ENCODE measurements at places on chromosomes 3 and 15.

DNA sequence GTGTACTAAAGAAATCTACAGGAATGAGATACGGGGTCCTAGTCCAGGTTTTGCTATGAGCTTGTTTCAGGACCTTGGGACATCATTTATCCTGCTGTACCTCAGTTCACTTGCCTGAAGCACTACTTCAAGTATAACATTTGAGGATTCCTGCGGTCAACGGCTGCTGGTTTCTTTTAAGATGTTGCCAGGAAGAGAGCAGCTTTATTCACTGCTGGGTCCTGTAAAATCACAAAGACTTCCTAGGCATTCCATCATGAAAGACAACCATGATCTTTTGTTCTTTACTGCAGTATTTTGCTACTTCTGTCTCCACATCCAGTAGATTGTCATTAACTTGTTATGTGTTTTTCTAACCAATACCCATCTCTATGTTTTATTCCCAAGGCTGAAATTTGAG, 61.0 kb upstream of the PYDC2 start:
- no peak for DNase-seq

DNA sequence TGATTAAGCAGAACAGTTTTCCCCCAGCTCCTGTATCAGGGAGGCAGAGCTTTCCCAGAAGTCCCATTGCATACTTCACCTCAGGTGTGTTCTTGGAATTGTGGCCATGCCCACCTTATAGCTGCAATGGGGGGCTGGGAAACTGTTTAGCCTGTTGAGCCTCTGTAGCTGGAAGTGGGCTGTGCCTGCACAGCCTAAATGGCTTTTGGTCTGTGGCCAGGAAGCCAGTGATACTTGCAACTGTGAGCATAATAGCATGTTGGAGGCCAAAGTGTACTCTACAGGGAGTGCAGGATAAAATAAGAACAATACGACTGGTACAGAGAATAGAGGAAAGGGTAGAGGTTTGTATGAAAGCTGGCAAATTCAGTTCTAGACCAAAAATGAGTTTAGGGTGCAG, 248.5 kb downstream of the PTPRG start:
- DNase-seq: peak; percentile 40

DNA sequence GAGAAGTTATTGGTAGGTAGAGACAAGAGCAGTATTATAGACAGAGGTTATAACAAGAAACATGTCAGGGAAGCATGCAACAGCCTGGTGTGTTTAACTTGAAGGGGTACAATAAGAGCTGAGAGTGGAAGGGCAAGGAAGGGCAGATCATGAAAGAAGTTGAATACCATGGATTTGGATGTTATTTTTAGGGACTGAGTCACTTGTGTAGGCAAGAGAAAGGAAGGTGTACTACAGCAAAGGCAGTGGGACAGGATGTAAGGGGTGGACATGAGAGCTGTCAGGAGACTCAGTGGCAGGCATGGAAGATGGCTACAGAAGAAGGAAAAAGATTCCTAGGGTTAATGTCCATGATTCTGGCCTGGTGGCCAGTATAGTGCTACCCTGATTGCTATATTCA, 66.4 kb downstream of the TFG start:
- no peak for DNase-seq

DNA sequence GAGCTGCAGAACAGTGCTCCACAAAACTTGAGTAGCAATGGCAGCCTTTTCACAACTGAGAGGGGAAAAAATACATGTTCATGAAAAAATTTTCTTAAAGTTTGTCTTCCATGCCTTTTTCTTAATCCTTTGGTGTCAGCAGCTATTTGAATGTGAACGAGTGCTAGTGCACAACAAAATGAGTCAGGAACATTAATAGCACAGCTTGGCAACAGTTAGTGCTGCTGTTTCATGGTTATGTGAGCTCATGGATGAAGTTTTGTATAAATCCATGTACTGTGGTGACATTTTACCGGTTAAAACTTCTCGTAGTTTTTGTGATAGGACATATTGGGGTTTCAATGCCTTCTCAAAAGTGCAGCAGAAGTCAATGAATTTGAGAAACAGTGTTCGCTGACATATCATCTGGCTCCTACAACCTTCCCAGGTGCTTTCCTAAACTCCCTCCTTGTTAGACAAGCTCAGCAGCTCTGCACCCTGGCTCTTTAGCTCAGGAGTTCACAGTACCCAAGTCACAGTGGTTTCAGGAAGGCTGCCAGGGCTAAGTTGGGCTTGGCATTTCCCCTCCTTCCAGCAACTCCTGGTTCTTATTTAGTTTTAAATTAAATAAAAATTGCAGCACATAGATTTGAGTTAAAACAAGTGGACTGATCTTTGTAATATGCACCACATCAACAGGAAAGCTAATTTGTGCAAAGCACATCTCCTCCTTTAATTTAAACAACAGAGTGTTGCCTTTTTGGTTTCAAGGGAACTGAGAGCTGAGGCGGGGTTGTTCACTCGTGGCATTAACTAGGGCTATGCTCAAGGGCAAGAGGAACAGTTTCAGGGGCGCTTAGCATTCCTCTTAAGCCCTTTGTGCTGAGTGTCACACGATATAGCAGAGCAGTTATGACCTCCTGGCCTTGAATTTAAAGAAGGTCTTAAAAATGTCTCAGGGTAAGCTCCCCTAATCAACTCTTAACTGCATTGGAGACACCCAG, 362.8 kb downstream of the CHST2 start:
- DNase-seq: no peak

DNA sequence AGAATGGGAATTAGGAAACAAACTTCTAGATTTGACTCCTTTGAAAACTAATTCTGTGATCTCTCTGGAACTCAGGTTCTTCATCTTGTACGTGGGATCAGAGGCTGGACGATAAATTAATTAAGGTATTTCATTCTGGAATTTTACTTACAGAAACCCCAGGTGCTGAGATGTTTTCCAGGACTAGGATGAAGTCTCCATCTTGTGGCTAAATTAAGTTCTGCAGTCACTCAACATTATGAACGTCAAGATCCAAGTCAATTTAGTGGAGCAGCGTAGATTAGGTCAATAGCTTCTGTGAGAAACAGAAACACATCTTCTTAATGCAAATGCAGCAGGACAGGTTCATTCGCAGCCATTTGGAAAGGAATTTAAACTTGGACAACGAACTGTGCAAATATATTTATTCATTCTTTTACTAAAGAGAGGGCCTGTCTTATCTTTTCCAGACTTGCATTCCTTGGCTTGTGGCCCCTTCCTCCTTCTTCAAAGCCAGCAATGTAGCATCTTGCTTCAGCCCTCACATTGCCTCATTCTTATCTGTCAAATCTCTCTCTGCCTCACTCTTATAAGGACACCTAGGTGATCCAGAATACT, 26.7 kb upstream of the TMC3 start:
- peak; percentile 46 for DNase-seq

- no peak for DNase-seq
These were observed 89.9 kb downstream of the IQSEC1 start for GRCh38 chr3:12983319-12983718.

- no peak for DNase-seq
These were observed 604.9 kb upstream of the CFAP20DC start for GRCh38 chr3:59654480-59655417.

GRCh38 chr15:86773736-86774135, 694.1 kb downstream of the AGBL1 start:
- no peak for DNase-seq

GRCh38 chr3:59658274-59658673, 608.4 kb upstream of the CFAP20DC start:
- no peak for DNase-seq

DNA sequence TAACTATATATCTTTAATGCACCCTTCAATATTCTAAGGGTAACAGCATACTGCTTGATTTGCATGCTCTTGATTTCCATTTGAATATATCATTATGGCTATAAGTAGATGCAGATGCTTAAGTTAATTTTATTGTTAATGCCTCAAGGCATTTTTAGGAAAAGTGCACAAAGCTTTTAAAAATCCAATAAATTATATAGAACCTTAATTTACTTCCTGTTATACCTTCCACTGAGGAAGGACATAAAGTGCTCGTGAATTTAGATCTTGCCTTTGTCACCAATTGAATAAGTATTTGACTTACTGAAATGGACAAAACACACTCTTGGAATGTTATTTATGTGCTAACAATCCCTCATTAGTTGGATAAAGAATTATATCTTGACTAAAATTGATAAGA, 276.7 kb upstream of the CCDC54 start:
- no peak for DNase-seq

- peak; percentile 69 for DNase-seq
These were observed 1.9 kb downstream of the TBL1XR1 start for GRCh38 chr3:177195242-177195991.

GRCh38 chr3:149486726-149487125, 12.2 kb downstream of the TM4SF4 start:
- no peak for DNase-seq

- DNase-seq: no peak
These were observed 134.8 kb upstream of the CTNNB1 start for GRCh38 chr3:41064526-41064925.

DNA sequence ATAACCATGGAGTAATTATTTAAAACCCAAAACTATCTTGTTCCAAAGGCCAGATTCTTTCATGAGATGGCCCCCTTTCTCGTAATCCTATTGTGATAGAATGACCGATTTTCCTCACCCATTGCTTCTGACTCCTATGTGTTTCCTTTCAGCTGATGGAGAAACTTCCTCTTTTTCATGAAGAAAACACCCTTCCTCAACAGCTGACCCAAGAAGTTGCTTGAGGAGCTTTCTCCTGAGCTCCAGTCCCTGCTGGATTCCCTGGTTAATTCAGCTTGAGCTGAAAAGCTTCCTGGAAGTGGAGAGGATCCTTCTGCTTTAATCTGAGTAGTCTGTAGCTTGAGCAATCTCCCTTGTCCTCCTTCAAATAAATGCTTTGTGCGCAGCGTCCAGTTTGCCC, 75.0 kb downstream of the BFSP2 start:
- no peak for DNase-seq

- DNase-seq: peak; percentile 71
These were observed 164.8 kb downstream of the ERC2 start for GRCh38 chr3:56303487-56303886.

GRCh38 chr15:92619145-92620101, 36.2 kb downstream of the FAM174B start:
- DNase-seq: no peak

- DNase-seq: no peak
These were observed 30.9 kb upstream of the RARB start for GRCh38 chr3:25397150-25397549.

DNA sequence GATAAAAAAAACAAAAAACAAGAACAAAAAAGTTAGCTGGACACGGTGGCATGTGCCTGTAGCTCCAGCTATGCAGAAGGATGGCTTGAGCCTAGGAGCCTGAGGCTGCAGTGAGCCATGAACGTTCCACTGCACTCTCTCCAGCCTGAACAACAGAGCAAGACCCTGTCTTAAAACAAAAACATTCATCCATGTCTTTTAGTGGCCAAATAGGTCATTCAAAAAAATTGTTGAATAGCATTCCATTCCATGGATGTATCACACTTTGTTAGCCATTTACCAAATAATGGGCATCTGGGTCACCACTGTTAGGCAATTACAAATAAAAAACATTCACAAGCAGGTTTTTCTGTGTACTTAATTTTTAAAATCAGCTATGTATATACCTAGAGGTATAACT, 139.7 kb downstream of the STAG1 start:
- no peak for DNase-seq

GRCh38 chr15:63028442-63029110, 14.0 kb upstream of the TPM1 start:
- no peak for DNase-seq

DNA sequence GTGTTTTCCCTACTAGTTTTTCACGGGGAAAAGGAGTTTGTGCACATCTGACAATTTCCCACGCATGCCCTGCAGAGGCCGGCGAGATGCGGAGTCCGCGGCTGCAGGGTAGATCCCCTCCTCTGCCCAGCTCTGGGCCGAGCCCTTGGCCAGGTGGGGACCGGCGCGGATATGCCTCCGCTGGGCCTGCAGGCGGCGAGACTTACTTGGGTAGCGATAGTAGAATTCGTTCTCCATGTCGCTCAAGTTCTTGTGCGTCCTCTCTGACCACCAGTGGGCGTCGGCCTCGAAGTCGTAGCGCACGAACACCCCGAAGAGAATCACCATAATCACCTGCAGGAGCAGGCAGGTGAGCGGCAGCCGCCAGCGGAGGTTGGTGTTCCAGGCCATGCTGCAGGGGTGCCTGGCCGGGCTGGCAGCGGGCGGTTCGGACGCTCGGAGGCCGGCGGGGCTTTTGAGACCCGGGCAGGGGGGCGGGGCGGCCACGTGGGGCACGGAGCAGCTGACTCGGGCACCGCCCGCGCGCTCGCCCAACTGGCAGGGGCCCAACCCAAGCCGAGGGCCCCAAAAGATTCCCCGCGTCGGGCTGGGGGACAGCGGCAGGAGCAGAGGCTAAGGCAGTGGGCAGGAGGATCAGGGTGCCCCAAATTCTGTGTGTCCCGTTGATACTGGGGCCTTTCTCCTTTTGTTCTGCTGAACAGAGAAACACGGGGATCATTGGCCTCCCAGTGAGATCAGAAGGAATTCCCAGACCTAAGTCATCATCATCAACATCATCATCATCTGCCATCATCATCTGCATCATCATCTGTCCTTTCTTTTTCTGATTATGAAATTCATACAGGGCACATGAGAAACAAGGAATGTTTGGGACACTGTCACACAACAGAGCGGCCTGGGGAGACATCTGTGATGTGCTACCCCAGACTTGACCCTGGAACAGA, at the start of gene RHCG:
RHCG (minus strand) TSS at position 429 of the 944 bp plus-strand sequence; CDS start at position 390, 39 bp downstream.
- DNase-seq: peak; percentile 34

GRCh38 chr3:62622553-62623174, 249.3 kb upstream of the FEZF2 start:
- peak; percentile 61 for DNase-seq

DNA sequence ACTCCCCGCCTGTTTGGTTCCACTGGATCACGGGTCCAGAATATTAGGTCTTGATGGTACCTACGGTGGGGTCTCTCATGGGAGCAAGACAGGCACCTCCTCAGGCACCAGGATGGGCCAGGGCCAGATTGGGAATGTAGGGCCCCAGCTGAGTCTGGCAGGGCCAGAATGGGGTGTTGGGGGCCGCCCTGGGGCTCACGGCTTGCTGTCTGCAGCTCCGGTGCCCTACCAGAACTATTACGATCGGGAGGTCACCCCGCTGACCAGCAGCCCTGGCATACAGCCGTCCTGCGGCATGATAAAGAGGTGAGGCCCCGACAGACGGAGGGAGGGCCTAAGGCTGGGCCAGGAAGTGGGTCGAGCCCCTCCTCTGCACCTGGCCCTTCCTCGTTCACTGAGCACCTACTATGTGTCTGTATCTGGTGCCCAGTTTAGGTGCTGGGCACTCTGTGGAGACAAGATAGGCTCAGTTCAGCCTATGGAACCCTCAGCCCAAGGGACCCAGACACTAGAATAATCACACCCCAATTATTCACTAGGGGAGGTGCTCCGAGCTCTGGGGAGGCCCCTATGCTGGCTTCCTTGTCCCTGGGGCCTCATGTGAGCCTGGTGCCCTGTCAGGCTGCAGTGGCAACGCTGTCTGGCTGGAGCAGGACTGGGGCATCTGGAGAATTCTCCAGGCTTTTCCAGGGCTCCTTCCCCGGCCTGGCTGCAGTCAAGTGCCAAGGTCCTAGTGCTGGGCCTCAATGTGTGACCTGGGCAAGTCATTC, 37.9 kb downstream of the PSTPIP1 start:
- DNase-seq: no peak

All from left kidney (tissue), 8 donors.